ENCODE measurements at places on chromosomes 16 and 17. TPM values are rescaled to one million over a fixed set of nuclear protein-coding genes. Genes with fewer than 3 reads are reported as not detected.

- H3K27ac ChIP-seq, result no peak overlapping the region
- no peak overlapping the region for H3K4me3 ChIP-seq
- no peaks in the 10 kb centered on the region for H3K27me3 ChIP-seq
- H3K4me1 ChIP-seq, result peaks cover 2% of the 10 kb centered on the region
- no peaks in the 10 kb centered on the region for H3K36me3 ChIP-seq
Observed at GRCh38 chr16:23597003-23597756, 1.1 kb upstream of the NDUFAB1 start.

DNA sequence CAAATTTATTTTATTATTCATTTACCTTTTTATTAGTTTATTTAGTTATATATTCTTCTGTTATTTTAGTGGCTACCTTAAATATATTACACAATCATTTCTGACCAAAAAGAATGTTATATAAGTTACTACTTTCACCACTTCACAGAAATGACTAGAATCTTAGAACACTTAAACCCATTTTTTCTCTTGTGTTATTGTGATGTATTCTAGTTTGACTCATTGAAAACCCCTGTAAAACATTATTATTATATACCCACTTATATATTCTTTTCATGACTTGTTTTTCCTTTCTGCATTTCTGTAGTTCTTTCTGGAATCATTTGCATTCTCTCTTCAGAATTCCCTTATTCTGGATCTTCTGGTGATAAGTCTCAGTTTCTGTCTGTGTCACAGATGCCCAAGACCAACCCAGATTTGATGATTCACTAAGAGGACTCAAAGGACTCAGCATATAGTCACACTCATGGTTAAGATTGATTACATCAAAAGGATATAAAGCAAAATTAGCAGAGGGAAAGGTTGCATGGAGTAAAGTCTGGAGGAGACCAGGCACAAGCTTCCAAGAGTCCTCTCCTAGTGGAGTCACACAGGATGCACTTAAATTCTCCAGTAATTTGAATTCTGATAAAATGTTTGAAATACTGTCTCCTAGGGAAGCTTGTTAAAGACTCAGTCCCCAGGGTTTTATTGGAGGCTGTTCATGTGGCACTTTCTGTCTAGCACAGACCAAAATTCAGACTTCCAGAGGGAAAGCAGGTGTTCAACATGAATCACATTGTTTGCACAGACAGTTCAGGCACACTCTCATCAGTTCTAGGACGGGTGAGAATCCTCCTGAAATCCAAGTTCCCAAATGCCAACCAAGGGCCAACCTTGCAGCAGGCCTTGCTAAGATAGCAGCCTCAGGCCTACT is 7.7 kb downstream of the GINS3 start:
- H3K27me3 ChIP-seq, result no peaks in the 10 kb centered on the region
- H3K4me1 ChIP-seq, result no peaks in the 10 kb centered on the region
- no peaks in the 10 kb centered on the region for H3K36me3 ChIP-seq
- H3K27ac ChIP-seq, result no peak overlapping the region
- DNase-seq, result no peak

GRCh38 chr17:21149621-21150020 is 22.9 kb downstream of the DHRS7B start:
- no peaks in the 10 kb centered on the region for H3K36me3 ChIP-seq
- DNase-seq, result no peak
- no peak overlapping the region for H3K27ac ChIP-seq
- no peaks in the 10 kb centered on the region for H3K4me1 ChIP-seq

DNA sequence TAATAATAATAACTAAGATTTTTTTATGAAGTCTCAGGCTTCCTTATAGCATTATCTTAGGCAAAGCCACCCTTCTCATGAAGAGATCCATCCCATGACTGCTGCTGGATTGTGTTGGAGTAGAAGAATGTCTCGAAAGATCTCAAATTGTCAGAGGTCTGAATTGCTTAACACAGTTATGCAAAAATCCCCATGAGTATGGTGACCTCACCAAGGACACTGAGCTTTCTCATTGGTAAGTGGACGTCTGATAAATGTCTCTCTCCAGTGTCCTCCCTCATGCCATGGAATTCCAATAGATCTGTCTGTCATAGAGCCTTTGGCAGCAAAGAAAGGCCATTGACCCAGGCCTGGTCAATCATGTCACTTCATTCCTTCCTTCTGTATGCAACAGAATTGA is 264.5 kb downstream of the CDH11 start:
- no peak overlapping the region for H3K4me3 ChIP-seq
- no peak for DNase-seq
- H3K27me3 ChIP-seq, result no peaks in the 10 kb centered on the region
- no peaks in the 10 kb centered on the region for H3K4me1 ChIP-seq
- H3K27ac ChIP-seq, result no peak overlapping the region

- H3K4me3 ChIP-seq, result no peak overlapping the region
- no peaks in the 10 kb centered on the region for H3K36me3 ChIP-seq
- H3K27ac ChIP-seq, result no peak overlapping the region
- no peaks in the 10 kb centered on the region for H3K4me1 ChIP-seq
- no peak for DNase-seq
- H3K27me3 ChIP-seq, result no peaks in the 10 kb centered on the region
Observed at GRCh38 chr16:1107731-1108130, 11.7 kb upstream of the C1QTNF8 start.

GRCh38 chr17:73404246-73404645 is 92.4 kb upstream of the CDC42EP4 start:
- no peaks in the 10 kb centered on the region for H3K4me1 ChIP-seq
- DNase-seq, result peak; percentile 12
- no peaks in the 10 kb centered on the region for H3K27me3 ChIP-seq

- H3K27ac ChIP-seq, result no peak overlapping the region
- H3K27me3 ChIP-seq, result no peaks in the 10 kb centered on the region
- H3K4me3 ChIP-seq, result no peak overlapping the region
- no peaks in the 10 kb centered on the region for H3K4me1 ChIP-seq
- no peak for DNase-seq
Observed at GRCh38 chr16:13931845-13932244, 11.9 kb downstream of the ERCC4 start.

DNA sequence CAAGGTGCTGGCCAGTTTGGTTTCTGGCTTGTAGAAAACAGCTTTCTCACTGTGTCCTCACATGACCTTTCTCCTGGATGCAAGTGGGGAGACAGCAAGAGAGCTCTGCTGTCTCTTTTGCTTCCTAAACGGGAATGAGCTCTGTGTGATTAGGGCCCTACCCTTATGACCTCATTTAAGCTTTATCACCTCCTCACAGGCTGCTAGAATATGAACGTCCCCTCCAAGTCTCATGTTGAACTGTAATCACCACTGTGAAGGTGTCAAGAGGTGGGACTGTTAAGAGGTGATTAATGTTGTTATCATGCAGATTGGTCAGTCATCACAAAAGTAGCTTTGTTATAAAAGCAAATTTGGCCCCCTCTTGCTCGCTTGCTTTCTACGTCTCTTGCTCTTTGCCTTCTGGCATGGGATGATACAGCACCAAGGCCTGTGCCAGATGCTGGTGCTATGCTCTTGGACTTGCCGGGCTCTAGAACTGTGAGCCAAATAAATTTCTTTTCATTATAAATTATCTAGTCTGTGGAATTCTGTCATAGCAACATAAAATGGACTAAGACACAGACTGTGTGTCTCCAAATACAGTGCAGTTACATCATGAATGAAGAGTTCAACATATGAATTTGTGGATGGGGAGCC is 14.8 kb upstream of the POLR3E start:
- DNase-seq, result no peak
- peaks cover 5% of the 10 kb centered on the region for H3K36me3 ChIP-seq
- no peaks in the 10 kb centered on the region for H3K27me3 ChIP-seq
- H3K4me3 ChIP-seq, result no peak overlapping the region
- no peak overlapping the region for H3K27ac ChIP-seq

DNA sequence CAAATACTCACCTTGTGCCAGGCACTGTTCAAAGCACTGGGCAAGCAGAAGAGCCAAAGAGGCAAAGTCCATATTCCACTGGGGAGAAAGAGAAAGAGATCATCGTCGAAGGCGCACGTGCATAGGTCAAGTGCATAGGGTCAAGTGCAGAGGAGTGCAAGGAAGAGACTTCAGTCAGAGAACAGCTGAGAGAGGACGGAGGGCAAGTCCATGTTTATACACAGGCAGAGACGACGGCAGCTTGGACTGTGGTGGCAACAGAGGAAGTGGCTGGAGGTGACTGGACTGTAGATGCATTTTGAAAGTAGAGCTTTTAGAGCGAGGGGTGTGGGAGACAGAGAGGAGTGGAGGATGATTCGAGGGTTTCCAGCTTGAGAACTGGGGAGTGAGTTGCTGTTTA is 74.7 kb upstream of the SDK2 start:
- H3K36me3 ChIP-seq, result no peaks in the 10 kb centered on the region
- H3K27ac ChIP-seq, result no peak overlapping the region

- no peaks in the 10 kb centered on the region for H3K27me3 ChIP-seq
- no peaks in the 10 kb centered on the region for H3K36me3 ChIP-seq
- H3K4me3 ChIP-seq, result no peak overlapping the region
- no peaks in the 10 kb centered on the region for H3K4me1 ChIP-seq
- DNase-seq, result no peak
- H3K27ac ChIP-seq, result no peak overlapping the region
Observed at GRCh38 chr17:56876766-56877179, 37.1 kb downstream of the TRIM25 start.

- no peak overlapping the region for H3K4me3 ChIP-seq
- no peaks in the 10 kb centered on the region for H3K27me3 ChIP-seq
- no peak overlapping the region for H3K27ac ChIP-seq
- peak; percentile 56 for DNase-seq
Observed at GRCh38 chr16:50311134-50311528, 44.8 kb downstream of the ADCY7 start.

- no peak overlapping the region for H3K27ac ChIP-seq
- no peaks in the 10 kb centered on the region for H3K27me3 ChIP-seq
- no peaks in the 10 kb centered on the region for H3K4me1 ChIP-seq
- no peak overlapping the region for H3K4me3 ChIP-seq
- no peaks in the 10 kb centered on the region for H3K36me3 ChIP-seq
Observed at GRCh38 chr16:24191876-24192402, 64.2 kb upstream of the CACNG3 start.

DNA sequence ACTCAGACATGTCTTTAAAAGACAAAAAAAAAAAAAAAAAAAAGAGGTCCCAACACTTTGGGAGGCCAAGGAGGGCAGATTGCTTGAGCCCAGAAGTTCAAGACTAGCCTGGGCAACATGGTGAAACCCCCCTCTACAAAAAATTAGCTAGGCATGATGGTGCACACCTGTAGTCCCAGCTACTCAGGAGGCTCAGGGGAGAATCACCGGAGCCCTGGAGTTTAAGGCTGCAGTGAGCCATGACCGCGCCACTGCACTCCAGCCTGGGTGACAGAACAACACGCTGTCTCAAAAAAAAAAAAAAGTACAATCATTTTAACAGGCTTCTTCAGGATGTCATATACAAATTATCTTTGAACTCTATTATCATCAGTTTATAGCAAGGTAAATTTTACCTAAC is 22.0 kb downstream of the C16orf87 start:
- H3K27me3 ChIP-seq, result no peaks in the 10 kb centered on the region
- no peaks in the 10 kb centered on the region for H3K4me1 ChIP-seq
- no peak overlapping the region for H3K27ac ChIP-seq
- H3K36me3 ChIP-seq, result no peaks in the 10 kb centered on the region
- H3K4me3 ChIP-seq, result no peak overlapping the region

DNA sequence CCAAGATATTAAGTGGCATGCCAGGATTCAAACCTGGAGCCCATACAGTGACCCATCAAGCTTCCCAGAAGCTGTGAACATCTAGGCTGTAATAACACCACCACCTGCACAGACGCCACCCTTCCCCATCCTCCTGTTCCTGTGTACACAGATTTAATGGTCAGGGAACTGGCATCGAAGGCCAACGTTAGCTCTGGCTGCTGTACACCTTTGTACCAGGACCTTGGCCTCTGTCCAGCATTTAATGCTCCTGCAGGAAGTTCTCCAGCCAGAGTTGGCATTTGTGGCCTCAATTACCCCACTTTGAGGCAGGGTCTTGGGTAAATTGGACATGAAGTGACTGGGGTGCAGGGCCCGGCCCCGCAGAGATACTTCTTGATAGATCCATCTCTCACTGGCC is 49.3 kb downstream of the SCNN1B start:
- H3K27ac ChIP-seq, result no peak overlapping the region
- H3K27me3 ChIP-seq, result no peaks in the 10 kb centered on the region
- no peaks in the 10 kb centered on the region for H3K4me1 ChIP-seq
- DNase-seq, result peak; percentile 57
- no peak overlapping the region for H3K4me3 ChIP-seq
- no peaks in the 10 kb centered on the region for H3K36me3 ChIP-seq

- no peak overlapping the region for H3K27ac ChIP-seq
- no peaks in the 10 kb centered on the region for H3K4me1 ChIP-seq
- peak; percentile 70 for DNase-seq
- H3K4me3 ChIP-seq, result no peak overlapping the region
Observed at GRCh38 chr17:82653651-82654528, 5.6 kb upstream of the WDR45B start.

- H3K27ac ChIP-seq, result no peak overlapping the region
- no peaks in the 10 kb centered on the region for H3K27me3 ChIP-seq
- H3K36me3 ChIP-seq, result no peaks in the 10 kb centered on the region
- DNase-seq, result no peak
- no peak overlapping the region for H3K4me3 ChIP-seq
Observed at GRCh38 chr16:85282842-85283241, 170.6 kb upstream of the CIBAR2 start.

DNA sequence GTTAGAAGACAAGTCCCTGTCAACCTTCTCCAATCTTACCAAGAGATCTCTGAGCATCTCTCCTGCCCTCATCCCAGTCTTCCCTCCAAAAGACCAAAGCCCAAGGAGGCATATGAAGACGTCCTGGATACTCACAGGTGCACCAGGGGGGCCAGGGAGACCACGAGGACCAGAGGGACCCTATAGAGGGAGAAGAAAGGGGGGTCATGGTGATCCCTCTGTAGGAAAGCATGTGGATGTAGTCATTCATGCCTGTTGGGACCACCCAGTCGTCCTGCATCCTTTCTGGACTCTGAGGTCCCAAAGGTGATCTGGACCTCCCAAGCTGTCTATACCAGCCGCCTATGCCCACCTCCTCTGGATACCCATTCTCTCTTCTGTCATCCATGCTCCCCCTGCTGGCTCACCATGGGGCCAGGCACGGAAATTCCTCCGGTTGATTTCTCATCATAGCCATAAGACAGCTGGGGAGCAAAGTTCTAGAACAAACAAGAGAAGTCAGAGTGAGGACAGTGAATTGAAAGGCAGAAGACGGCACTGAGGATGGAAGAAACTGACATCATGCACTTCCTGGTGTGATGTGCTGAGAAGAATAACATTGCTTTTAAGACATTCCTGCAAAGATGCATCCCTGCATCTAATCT is 3.3 kb downstream of the COL1A1 start:
- peaks cover 7% of the 10 kb centered on the region for H3K36me3 ChIP-seq
- peak overlapping the region; percentile 14 for H3K27ac ChIP-seq
- H3K4me1 ChIP-seq, result no peaks in the 10 kb centered on the region
- no peak overlapping the region for H3K4me3 ChIP-seq
- H3K27me3 ChIP-seq, result no peaks in the 10 kb centered on the region

Gene TEX19
- total RNA-seq, result not detected

Gene CDH3
- total RNA-seq, result 0.81 TPM

Gene MT4
- total RNA-seq, result not detected

Gene SALL1
- not detected for total RNA-seq

Gene HAP1
- total RNA-seq, result 0.06 TPM

Gene PARN
- 32.2 TPM for total RNA-seq

Gene COTL1
- total RNA-seq, result 61.9 TPM

All from aorta (tissue), 5 donors.